ENCODE measurements at places on chromosomes 13 and 19.

- peak; percentile 2 for DNase-seq
These were observed 1.4 kb downstream of the SH2D3A start for GRCh38 chr19:6765738-6766356.

- DNase-seq = no peak
These were observed 8.2 kb downstream of the ATP11A start for GRCh38 chr13:112697756-112698655.

DNA sequence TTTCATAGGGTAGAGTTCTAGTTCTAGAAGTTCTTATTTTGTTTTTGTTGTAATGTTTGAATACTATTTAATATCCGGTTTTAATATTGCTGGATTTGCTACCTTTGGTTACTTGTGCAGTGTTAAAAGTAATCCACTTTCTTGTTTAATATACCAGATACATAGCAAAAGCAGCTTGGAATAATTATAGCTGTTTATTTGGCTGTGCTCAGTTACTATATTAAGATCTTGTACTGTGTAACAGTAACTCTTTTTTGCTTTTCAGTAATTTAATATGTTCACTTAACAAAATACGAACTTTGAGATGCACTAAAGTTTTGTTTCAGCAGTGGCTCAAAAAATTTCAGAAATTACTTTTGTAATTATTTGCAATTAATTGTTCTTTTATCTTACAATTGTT is 50.9 kb downstream of the AKAP11 start:
- no peak for DNase-seq

- DNase-seq = no peak
These were observed 37.8 kb downstream of the KLF5 start for GRCh38 chr13:73096638-73097037.

DNA sequence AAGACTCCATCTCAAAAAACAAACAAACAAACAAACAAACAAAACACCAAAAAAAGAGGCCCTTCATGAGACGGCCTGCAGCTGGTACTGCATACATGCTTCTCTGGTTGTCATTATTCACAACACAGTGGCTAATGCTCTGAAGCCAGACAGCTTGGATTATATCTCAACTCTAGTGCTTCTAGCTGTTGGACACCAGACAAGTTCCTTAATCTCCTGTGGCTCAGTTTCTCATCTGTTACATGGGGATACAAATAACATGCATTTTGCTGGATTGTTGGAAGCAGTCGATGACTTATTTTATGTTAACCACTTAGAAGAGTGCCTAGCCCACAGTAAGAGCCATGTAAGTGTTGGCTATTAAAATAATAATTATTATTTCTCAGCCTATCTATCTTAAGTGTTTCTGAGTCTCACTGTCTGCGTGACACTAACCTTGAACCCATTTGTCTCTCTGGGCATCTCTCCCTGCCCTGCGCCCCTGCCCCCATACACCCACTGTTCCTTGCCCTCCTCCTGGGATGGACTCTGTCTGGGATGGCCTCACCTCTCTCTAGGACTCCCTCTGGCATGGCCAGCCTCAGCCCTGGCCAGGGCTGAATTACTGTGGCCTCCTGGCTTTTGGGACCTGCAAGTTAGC is 3.1 kb upstream of the JUNB start:
- DNase-seq = no peak

DNA sequence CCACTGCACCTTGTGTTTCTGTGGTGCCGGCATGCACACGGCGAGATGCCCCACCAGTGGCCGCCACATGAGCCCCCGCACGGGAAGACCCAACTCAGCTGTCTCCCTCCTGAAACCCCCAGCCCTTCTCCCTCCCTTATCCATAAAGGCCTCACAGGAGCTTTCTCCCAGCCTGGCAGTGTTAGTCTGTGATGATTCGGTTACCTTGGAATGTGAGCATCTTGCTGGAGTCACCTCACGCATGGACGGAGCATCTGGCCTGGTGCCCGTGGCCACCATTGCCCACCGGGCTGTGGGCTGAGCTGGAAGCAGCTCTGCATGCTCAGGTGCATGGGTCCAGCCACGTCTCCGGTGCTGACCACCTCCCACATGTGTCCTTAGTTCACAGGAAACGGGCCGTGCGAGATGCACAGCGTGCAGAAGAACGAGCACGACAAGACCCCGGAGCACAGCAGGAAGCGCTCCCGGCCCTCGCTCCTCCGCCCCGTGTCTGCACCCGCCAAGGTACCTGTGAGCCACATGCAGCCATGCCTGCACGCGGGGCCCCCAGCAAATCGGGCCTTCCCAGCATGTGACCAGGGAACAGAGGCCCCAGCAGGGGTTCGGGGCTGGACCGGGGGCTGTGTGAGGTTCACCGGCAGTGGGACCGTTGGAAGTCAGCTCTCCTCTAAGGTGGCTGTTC is 22.0 kb downstream of the SIN3B start:
- no peak for DNase-seq

DNA sequence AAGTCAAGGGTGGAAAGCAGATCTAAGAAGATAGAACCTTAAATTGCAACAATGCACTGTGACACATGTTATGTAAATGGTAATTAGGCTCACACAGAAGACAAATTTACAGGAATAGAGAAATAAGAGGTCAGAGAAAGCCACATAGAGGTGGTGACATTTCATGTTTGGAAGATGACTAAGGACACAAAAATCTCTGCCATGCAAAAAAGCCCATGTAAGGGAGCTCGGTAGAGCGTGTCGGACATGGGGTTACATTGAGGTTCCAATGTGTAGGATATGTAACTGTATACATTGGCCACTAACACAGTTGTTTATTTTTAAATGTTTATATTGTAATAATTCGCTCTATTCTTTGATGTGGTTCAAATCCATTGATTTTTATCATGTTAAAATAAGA is 33.7 kb downstream of the SUGT1 start:
- DNase-seq = no peak

DNA sequence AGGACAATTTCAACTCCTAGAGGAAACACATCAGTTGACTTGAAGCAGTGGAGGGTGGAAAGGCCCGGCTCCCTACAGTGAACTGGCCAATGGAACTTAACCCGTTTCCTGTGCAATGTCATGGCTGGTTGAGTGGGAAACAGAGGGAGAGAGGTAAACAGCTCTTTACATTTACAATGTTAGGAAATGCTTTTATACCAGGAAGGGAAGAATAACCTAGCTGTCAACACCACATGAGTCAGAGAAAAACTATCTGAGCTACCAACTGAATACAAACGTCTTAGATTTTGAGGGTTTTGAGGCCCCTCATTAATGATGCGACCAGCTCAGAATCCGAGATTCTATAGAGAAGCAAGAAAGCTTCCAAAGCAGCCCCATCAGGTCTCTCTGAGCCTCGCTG is 36.7 kb downstream of the CARD8 start:
- DNase-seq = no peak

DNA sequence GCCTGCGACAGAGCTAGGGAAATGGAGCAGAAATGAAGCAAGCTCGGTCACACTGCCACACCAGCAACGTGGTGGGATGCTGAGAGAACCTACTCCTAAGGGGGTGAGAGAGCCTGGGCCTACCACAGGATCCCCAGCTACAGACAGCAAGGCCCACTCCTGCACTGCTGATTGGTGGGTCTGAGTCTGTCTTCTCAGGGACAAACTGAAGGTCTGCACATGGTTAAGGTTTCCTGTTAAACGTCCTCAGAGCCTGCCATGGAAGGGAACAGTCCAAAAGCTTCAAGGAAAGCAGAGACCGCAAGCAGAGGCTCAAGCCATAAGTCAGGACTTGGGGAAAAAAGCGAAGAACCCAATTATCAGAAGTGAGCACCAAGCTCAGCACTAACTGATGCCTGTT is 53.5 kb upstream of the MED4 start:
- DNase-seq = no peak

DNA sequence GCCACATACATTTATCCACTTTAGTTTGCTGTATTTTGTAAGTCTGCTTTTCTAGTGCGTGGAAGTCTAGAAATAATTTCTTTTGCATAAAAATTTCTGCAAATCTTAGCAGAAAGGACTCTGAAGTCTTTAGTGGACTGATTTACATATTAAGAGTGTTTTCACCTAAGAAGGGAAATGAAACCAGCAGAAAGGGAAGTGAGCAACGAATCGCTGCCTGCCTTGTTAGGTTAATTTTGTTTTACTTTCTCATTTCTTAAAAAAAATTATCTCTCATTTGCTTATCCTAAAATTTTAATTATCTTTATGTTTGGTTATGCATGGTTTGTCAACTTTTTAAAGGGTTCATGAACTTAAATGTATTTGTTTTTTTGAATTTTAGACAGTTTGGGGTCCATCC is 767 bp upstream of the GPR18 start:
- peak; percentile 47 for DNase-seq

DNA sequence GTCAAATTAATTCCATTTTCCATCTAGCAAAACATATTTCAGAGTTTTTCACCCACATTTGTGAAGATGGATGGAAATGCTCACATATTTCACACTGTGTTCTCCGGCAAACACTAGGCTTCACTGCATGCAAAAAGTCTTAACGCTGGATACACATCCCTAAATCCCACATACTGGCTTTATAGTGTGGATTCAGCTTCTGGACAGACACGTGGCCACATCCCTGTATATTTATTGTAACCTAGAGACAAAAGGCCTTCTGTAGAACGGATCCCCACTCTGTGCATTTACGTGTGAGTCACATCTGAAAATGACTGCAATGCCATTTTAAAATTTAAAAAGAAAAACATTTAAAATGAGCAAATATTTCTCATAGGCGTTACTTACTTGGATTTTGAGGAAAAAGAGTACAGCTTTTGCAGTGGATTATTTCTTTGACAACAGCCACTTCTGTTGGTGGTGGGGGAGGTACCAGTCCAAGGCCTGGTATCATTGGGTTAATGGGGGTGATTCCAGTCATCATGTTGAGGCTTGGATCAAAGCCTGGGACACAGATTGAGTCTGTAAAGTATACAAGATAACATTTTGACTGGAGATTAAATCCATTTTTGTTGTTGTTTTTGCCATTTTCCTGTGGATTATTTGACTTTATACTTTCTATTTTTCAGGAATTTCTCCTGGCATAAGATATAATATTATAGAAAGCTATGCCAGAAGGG is 337.7 kb downstream of the DNAJC15 start:
- DNase-seq = no peak

DNA sequence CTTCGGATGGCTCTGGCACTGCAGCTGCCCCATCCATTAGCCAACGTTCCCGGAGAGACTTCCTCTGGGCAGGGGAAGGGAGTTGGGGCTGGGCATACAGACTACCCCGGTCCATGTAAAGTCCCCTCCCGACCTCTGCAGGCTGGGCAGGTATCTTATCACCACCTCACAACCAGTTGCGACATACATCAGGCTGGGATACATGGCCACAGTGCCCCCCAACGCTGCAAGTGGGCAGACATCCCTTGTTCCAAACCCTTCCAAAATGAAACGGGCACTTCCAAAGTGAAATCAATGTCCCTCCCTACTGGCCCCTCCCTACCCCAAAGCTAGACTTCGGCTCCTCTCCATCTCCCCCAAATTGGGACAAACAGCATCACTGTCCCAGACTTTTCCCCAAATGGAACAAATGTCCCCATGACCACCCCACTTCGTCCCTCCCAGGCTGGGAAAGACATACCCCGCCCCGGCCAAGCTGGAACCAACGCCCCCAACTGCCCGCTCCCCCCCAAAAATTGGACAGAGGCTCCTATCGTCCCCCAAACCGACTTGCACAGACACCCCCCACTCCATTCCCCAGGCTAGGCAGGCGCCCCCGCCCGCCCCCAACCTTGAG is 5.0 kb downstream of the PALM3 start:
- DNase-seq = no peak

- no peak for DNase-seq
These were observed 56.9 kb upstream of the ZNF254 start for GRCh38 chr19:24029941-24030636.

DNA sequence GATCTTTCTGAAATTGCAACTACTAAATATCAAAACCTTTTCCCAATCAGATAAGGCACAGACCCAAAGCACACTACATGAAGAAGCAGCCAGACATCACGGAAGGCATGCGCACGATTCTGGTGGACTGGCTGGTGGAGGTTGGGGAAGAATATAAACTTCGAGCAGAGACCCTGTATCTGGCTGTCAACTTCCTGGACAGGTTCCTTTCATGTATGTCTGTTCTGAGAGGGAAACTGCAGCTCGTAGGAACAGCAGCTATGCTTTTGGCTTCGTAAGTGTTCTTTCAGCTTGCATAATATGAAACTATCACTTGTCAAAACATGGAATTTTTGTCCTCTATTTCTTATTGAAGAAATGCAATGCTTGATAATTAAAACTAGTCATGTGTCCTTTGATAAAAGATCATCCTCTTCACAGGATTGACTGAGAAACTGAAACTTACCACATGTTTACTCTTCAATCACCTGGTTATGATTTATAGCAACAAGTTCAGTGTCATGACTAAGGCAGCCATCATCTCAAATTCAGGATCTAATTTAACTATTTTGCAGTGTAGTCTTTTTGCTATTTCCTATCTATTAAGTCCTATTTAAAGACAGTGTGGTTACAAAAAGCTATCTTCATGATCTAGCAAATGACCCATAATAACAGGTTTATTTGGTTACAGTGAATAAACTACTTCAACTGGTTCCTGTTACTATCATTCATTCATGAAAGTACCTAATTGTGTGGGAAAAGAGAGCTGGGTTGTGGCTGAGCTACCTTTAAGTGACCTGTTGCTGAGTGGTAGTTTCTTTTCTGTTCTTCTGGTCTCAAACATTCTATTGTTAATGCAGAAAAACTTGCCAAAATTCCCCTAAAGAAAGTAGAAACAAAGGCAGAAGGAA is 6.5 kb downstream of the CCNA1 start:
- no peak for DNase-seq

- no peak for DNase-seq
These were observed 25.4 kb downstream of the SERP2 start for GRCh38 chr13:44399074-44399473.

DNA sequence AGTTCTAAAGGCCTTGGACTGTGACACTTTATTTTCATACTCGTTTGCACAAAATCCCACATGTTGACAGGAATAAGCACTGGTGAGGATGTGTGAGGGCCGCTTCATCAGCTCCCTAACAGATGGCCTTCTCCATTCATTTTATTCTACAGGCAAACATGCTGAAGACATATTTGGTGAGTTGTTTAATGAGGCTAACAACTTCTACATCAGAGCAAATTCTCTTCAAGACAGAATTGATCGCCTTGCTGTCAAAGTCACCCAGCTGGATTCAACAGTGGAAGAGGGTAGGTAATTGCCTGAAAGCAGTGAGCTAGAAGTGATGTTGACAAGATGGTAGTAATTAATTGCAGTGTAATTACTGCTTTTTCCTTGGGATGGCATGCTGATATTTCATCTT is 95.7 kb downstream of the GPR12 start:
- DNase-seq = no peak

DNA sequence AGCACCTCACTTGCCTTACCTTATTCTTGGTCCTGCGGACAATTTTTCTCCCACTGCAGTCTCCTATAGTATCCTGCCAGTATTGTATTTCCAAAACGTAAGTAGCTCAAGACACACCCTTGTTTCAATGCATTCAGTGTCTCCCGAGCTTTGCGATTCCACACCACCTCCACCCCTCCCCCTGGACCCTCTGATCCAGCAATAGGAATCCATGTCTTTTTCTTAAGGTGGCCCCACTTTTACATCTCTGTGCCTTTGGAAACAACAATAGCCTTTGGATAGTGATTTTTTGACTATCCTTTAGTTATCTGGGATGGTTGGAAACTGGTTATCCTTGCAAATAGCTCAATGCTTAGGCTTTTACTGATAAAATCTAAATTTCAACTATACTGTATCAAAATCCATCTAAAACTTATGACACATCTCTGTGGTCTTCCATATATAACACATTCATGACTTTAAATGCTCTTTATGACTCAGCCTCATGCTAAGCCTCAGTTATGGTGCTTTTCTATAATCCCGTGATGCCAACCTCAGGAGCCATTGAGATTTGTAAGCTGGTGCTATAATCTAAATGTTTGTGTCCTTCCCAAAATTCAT is 27.1 kb downstream of the FAM216B start:
- DNase-seq = no peak
